Pancreas (tissue), 10 donors: ENCODE measurements at places on chromosomes 13 and 19. TPM values are rescaled to one million over a fixed set of nuclear protein-coding genes. Genes with fewer than 3 reads are reported as not detected.

Gene DKKL1
- total RNA-seq, result not detected

Gene CGB5
- not detected for total RNA-seq

Gene ZNF729
- total RNA-seq, result not detected

Gene CEACAM1
- total RNA-seq, result 1.3 TPM

Gene ZNF865
- total RNA-seq, result 6.6 TPM

- no peaks in the 10 kb centered on the region for H3K36me3 ChIP-seq
- no peak overlapping the region for H3K27ac ChIP-seq
- no peak overlapping the region for H3K4me3 ChIP-seq
- no peak for DNase-seq
- H3K27me3 ChIP-seq, result no peaks in the 10 kb centered on the region
These were observed 17.1 kb upstream of the S1PR4 start for GRCh38 chr19:3161453-3161852.

GRCh38 chr13:107480130-107480529 lies 735.2 kb downstream of the LIG4 start:
- no peaks in the 10 kb centered on the region for H3K27me3 ChIP-seq
- no peak for DNase-seq
- no peaks in the 10 kb centered on the region for H3K36me3 ChIP-seq
- no peaks in the 10 kb centered on the region for H3K4me1 ChIP-seq
- H3K4me3 ChIP-seq, result no peak overlapping the region
- H3K27ac ChIP-seq, result no peak overlapping the region

DNA sequence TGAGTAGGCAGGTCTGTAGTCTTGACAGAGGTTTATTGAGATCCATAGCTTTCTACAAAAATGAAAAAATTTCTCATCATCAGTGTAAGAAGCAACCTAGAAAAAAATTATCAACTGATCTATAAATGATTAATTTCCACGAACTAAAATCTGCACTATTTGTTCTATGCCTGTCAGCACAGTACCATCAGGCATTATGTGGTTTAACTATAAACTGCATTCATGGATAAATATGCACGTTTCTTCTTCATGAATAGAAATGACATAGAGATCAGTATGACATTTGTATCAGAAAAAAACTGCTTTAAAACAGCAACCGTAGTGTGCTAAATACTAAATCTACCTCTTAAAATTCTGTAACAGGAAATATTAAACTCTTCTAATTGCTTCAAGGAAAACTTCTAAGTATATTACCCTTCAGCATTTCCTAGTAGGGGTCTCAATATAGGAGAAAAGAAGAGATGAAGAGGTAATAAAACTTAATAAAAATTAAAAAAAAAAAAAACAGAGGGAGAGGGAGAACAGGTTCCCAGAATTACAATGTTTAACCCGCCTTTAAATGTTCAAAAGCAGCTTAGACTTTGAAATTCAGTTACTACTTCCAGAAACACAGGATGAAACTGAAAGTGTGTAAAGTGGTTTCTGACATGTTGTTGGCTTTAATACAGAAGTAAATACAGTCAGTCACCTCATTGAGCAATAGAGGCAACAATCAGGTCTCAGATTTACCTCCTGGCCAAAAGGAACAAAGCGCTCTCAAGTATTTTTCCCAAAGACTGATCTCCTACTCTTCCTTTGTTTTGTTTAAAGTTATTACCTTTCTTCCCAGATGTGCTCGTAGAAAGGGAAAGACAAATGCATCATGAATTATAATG lies 144.4 kb downstream of the DIAPH3 start:
- no peak overlapping the region for H3K4me3 ChIP-seq
- no peaks in the 10 kb centered on the region for H3K4me1 ChIP-seq
- no peaks in the 10 kb centered on the region for H3K36me3 ChIP-seq
- no peak overlapping the region for H3K27ac ChIP-seq

- H3K36me3 ChIP-seq, result no peaks in the 10 kb centered on the region
- no peak overlapping the region for H3K4me3 ChIP-seq
- no peak overlapping the region for H3K27ac ChIP-seq
- no peak for DNase-seq
- no peaks in the 10 kb centered on the region for H3K4me1 ChIP-seq
- no peaks in the 10 kb centered on the region for H3K27me3 ChIP-seq
These were observed 3.2 kb upstream of the NKG7 start for GRCh38 chr19:51375504-51376221.

- no peaks in the 10 kb centered on the region for H3K4me1 ChIP-seq
- no peak overlapping the region for H3K4me3 ChIP-seq
- no peaks in the 10 kb centered on the region for H3K27me3 ChIP-seq
- peak; percentile 70 for DNase-seq
- no peak overlapping the region for H3K27ac ChIP-seq
These were observed 20.2 kb downstream of the BBC3 start for GRCh38 chr19:47210689-47211316.

GRCh38 chr19:39403331-39404312 lies 3.0 kb upstream of the ZFP36 start:
- no peaks in the 10 kb centered on the region for H3K27me3 ChIP-seq
- no peaks in the 10 kb centered on the region for H3K36me3 ChIP-seq
- H3K4me1 ChIP-seq, result no peaks in the 10 kb centered on the region
- peak overlapping the region; percentile 89 for H3K27ac ChIP-seq
- peak; percentile 84 for DNase-seq
- peak overlapping the region; percentile 44 for H3K4me3 ChIP-seq

GRCh38 chr19:8144273-8144995 lies 5.0 kb downstream of the FBN3 start:
- no peak overlapping the region for H3K4me3 ChIP-seq
- no peak for DNase-seq
- no peaks in the 10 kb centered on the region for H3K36me3 ChIP-seq
- H3K27me3 ChIP-seq, result no peaks in the 10 kb centered on the region
- peaks cover 11% of the 10 kb centered on the region for H3K4me1 ChIP-seq
- no peak overlapping the region for H3K27ac ChIP-seq
